ENCODE measurements at places on chromosomes 6 and 20. TPM values are rescaled to one million over a fixed set of nuclear protein-coding genes. Genes with fewer than 3 reads are reported as not detected.

DNA sequence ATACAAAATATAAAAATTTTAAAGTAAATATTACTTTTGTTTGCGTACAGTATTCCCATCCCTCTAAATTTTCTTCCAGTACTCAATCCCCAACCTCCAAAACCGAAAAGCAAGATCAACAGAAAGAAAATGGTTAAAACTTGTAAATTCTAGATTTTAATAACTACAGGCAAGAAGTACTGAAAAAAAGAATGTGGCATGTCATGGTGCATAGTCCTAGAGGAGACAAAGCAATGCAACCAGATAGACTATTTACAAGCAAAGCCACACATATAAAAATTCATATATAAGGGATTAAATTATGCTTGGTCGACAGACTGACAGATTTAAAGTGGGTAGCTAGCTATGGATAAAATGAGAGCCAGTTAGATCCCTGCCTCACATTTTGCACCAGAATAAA is 56.5 kb upstream of the HFE start:
- DNase-seq, result no peak

DNA sequence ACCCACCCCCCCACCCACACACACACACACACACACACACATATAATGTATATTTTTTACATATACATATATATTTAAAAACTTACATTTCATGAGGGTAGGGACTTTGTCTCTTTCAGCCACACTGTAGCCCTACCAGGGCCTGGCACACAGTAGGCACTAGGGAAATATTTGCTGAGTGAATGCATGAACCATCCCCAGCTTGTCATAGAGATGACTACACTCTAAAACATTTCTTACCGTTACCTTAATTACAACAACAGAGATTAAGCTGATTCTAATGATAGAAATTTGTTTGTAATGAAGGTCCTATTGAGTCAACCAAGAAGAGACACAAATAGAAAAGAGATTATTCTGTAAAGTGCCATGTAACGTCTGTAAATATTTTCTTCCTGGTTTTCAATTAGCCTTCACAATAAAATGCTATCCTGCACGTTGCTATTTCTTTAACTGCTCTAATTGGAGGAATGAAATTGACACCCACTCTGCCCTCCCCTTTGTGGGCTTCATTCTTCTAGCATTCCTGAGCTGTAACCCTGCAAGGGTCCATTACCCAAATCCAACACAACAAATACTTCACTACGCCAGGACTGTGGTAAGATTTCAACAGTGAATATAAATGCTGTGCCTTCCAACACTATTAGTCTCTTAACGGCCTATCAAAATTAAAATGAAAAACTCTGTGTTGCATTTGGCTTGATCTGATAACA is 30.8 kb downstream of the SIM1 start:
- DNase-seq, result no peak

GRCh38 chr20:41054070-41054846 is 25.6 kb downstream of the TOP1 start:
- DNase-seq, result no peak

- DNase-seq, result peak; percentile 13
Measured at GRCh38 chr6:3977875-3978711, 100.8 kb downstream of the FAM217A start.

DNA sequence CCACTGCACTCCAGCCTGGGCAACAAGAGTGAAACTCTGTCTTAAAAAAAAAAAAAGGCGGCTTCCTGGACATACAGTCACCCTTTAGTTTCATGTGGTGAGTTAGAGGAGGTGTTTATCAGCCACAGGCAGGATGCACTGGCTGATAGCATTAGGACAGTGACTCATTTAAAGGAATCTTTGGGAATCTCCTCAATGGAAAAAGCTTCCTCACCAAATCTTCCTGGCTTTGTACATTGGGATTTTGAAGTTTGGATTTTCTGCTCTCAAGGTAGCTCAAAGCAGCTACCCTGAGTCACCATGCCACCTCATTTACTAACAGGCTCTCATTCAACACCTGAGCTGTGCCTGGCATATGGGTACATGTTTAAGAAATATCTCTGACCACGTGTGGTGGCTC is 20.2 kb downstream of the PRPH2 start:
- DNase-seq, result no peak

MCHR2 gene
- total RNA-seq, result not detected

GRCh38 chr6:5132731-5133130 is 47.6 kb downstream of the PPP1R3G start:
- peak; percentile 52 for DNase-seq

SLC22A2 gene
- not detected for total RNA-seq

KIAA1586 gene
- 5.1 TPM for total RNA-seq

GRCh38 chr6:62976566-62976965 is 234.7 kb upstream of the FKBP1C start:
- DNase-seq, result no peak

OVOL2 gene
- total RNA-seq, result 21.7 TPM

COL19A1 gene
- not detected for total RNA-seq

- DNase-seq, result no peak
Measured at GRCh38 chr20:60630609-60631008, 621.5 kb upstream of the CDH4 start.

GRCh38 chr6:29834564-29835436 is 7.2 kb downstream of the HLA-G start:
- no peak for DNase-seq

DNA sequence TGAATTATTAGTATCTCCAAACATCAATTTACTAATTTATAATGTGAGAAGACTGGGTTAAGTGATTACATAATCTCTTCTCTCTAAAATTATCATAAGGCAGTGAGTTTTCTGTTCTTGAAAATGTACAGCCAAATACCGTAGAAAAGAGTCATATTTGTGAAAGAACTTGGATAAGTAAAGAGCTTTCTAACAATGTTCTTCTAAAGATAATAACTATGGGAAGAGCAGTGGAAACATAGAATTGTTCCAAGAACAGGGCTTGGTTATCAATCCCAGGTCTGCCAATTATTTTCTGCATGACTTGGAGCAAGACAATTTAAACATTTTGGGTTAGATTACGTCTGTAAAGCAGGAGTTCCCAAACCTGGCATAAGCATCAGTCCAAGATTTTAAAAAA is 198.1 kb upstream of the SGK1 start:
- no peak for DNase-seq

CD24 gene
- 2,100 TPM for total RNA-seq

DNA sequence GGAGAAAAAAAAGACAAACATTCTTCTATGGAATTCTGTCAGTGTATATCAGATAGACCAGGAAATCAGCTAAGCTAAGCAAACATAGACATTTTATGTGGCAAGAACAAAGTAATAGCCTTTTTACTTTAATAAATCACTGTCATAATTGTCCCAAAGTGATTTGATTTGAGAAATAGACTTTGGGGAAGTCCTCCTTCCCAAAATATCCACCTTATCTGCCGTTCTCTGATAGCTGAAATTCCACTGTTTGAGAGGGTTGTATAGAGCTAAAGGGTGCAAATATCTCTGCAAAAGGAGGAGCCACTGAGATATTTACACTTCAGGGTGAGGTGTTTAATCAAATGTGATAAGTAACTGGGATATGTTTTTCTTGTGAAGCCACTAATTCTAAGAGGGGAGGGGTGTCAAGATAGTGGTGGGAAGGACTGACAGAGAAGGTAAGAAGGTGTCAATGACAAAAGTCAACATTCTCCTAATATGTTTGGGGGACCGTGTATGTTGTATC is 544.4 kb upstream of the JAG1 start:
- DNase-seq, result no peak

KCNQ2 gene
- total RNA-seq, result 0.21 TPM

RGS17 gene
- 0.61 TPM for total RNA-seq

GRCh38 chr6:109799664-109800063 is 108.6 kb downstream of the FIG4 start:
- no peak for DNase-seq

GRCh38 chr20:17782768-17783167 is 83.0 kb downstream of the BANF2 start:
- no peak for DNase-seq

DNA sequence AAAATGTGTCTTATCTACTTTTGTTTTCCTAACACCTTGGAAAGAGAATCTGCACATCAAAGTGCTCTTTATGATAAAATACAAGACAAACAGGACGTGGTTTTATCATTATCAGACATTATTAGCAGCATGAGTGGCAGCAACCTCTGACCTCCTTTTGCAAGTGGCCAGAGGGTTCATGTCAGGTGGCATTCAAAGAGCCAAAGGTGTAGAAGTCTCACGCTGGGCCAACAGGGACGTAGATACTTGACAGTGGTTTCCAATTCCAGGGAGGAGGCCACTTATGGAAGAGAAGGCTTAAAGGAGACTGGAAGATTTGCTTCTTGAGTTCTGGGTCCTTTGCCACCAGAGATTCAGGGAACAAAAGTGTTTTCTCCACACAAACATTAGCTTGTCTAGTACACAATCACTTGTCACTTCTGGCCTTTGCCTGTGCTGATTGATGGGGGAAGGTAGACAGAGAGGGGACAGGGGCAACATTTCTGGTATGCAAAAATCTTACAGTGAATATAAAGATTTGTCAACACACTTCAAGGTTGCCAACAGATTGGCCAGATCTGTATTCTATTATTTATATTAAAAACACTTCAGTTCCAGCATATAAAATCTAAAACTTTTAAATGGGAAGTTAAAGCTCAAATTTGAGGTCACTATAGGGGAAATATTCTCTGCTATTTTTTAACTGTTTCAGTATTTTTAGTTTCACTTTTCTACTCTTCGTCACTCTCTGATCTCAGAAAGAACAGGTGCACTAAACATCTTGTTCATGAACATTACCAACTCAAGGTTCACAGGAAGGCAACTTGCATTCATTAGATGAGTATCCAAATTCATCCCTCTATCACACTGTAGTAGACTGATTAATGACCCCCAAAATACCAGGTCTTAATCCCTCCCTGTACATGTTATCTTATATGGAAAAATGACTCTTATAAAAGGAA is 52.1 kb upstream of the FBXO30 start:
- no peak for DNase-seq

OXT gene
- not detected for total RNA-seq

NKX2-4 gene
- total RNA-seq, result not detected

DNA sequence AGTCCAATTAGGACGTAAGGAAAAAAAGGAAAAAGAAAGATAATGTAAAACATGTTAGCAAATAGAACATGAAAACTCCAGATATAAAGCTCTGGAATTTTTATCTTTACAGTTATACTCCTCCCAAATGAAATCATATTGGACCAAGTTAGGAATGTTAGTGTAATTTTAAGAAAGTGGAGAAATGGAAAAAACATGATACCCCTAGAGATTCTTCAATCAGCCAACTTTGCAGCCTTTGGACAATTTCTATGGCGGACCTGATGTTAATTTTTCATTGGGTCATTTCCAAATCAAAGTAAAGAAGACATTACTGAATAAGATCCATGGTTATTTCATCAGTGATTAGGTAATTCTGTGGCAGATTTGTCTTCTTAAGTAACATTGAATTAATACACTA is 748.7 kb downstream of the RFPL4B start:
- no peak for DNase-seq

DNA sequence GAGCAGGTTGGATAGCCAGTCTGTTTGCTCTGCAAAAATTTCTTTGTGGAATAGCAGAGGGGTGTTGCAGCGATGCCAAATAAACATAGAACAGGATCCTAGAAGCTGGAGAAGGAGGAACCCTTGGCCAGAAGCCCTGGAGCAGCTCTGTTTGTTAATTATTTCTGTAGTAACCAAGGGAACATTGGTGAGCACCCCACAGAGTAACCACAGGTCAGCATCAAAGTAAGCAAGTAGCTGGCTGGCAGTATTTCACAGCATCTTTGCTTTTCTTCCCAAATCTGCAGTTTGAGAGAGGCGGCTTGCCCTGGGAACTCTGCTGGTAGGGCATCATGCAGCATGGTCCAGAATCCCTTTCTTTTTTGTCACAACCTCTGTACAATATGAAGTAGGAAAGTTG is 12.7 kb upstream of the APMAP start:
- no peak for DNase-seq

- no peak for DNase-seq
Measured at GRCh38 chr6:151036869-151037680, 171.6 kb downstream of the MTHFD1L start.

- no peak for DNase-seq
Measured at GRCh38 chr6:21384216-21384615, 209.3 kb upstream of the SOX4 start.

NKX2-2 gene
- 1.4 TPM for total RNA-seq

Measured in left colon (tissue), 2 donors.